ENCODE measurements at places on chromosomes 5 and 9.
A peak's percentile ranks its signal among the peaks of the same experiment; 100 is the strongest.

- no peak for DNase-seq
Observed at GRCh38 chr5:106314221-106314824, 1356.4 kb downstream of the EFNA5 start.

DNA sequence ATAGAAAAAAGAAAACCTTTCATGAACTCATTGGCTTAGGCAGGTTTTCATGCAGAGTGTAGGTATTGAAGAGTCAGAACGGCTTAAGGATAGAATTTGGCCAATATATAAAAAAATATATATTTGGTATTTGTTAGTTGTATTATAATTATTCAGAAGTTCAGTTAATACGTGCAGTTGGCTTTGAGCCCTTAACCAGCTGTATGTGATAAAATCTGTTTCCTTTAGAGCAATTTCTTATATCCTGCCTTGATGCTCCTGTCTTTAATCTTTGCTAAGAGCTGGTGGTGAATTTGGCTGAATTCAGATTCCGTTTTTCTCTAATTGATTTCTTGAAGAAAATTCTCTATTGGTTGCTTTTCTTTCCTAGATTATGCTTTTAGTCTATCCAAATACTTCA lies 3.7 kb downstream of the ANXA1 start:
- peak; percentile 51 for DNase-seq

DNA sequence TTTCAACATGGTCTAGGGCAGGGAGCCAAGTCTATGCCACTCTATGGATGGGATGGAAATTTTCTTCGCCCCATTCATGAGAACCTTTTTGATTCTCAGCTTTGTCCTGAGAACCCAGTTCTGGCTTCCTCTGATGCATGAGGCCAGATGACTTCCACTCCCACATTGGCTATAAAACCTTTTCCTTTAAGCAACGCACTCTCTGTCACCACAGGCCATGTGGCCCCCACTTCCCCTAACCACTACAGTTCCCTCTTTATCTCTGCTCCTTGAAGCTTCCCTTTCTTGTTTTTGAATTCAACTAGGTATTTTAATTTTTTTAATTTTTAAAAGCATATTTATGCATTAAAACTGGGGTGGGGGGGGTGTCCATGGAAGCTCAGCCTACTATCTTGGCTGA lies 401.3 kb downstream of the ENC1 start:
- DNase-seq, result no peak

DNA sequence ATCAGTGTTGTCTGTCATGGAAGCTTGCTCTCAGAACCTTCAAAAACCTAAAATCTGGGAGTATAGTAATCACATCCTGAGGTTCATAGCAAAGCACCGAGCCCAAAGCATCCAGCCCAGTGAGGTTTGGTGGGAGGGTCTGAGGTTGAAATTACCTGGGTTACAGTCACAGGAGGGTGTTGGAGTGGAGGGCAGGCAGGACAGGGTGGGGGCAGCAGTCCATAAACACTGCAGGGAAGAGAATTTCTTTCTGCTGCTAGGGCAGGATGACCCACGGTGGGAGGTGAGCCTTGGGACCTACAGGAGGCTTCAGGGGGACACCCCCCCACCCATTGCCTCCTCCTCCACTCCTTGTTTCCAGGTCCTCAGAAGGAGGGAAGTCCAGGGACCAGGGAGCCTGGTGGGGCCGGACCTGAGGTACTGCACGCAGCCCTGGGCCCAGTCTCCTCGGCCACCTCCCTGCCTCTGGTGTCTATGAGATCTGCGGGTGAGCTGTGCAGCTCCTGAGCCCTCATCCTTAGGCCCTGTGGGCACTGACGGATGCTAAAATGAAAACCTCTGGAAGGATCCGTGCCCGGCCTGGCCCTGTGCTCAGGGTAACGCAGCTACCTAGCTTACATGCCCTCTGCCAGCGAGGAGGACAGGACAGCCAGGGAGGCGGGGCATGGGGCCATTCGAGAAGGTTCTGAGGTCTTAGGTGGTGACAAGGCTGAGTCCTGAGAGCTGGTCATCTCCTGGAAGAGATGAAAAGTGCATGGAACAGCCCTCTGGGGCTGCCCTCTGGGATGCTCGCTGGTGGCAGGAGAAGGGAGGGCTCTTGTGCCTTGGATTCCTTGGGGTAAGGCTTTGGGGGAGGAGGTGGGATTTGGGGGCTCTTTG lies 1.8 kb upstream of the ADCY2 start:
- no peak for DNase-seq

DNA sequence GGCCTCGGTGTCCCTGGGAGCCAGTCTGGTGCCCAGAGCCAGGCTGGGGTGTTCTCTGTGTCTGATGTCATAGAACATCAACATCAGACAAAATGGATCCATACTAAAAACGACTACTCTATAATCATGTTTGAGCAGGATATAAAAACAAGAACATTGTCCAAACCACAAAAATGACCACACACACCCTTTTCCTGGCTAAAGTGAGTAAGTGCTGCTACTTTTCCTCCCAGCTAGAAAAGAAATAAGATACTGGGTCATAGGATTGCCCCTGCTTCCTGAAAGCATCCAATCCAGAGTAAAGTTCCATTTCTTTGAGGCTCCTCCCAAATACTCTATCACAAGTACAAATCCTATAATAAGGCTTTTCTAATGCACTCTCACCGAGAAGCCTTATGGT lies 19.7 kb upstream of the TRAF1 start:
- no peak for DNase-seq

DNA sequence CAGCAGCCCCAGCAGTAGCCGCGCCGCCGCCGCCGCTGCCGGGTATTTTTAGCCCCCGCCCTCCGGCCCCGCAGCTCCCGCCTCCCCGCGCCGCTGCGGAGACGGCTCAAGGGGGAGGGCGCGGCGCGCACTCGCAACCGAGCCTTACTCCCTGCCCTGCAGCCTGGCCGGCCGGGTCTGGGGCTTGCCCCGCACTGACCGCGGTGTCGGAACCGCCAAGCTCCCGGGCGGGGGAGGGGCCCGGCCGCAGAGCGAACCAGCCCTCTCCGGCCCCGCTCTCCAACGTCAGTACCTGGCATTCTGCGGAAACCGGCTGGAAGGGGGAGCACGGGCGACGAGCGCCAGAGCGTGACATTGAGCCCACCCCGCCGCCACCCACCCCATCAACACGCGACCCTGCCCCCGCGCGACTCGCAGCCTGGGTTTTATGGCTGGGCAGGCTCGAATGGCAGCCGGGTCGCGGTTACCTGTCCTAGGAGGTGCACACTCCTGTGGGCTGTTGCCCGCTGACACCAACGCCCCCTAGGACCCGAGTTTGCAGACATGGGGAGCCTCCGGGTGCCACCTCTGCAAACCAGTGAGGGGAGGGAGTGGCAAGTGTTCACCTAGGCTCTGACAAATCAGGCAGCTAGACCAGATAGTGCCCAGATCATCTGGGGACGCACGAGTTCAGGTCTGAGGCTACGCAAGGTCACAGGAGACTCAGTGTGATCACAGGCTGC lies at the start of gene ACSL6:
ACSL6 (minus strand) TSS at position 37 of the 722 bp plus-strand sequence. CDS start 105 bp downstream, outside the sequence.
- no peak for DNase-seq

- no peak for DNase-seq
Observed at GRCh38 chr9:135586601-135587109, 25.1 kb downstream of the PAEP start.

GRCh38 chr5:133245191-133246052 lies 193.6 kb downstream of the HSPA4 start:
- peak; percentile 44 for DNase-seq

GRCh38 chr9:123548741-123549545 lies 192.9 kb downstream of the CRB2 start:
- no peak for DNase-seq

GRCh38 chr9:109264877-109265587 lies 55.8 kb downstream of the EPB41L4B start:
- no peak for DNase-seq

- peak; percentile 31 for DNase-seq
Observed at GRCh38 chr5:66757219-66757833, 161.1 kb downstream of the MAST4 start.

- no peak for DNase-seq
Observed at GRCh38 chr9:127980060-127980705, 606 bp downstream of the EEIG1 start.

DNA sequence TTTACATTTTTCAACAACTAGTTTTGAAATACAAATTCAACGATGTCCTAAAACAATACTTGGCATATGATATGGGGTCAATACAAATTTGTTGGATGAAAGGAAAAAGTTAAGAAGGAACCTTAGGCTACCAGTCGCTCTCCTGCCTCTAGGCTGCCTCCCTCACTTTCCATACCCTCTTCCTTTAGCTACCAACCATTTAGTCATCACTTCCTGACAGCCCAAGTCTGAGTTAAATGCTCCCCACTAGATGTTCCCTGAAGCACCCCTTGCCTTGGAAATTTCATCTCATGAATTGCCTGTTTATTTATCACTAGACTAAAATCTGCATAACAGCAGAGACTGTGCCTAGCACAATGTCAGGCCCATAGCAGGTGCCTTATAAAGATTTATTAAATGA lies 2.7 kb upstream of the LARS1 start:
- peak; percentile 33 for DNase-seq

DNA sequence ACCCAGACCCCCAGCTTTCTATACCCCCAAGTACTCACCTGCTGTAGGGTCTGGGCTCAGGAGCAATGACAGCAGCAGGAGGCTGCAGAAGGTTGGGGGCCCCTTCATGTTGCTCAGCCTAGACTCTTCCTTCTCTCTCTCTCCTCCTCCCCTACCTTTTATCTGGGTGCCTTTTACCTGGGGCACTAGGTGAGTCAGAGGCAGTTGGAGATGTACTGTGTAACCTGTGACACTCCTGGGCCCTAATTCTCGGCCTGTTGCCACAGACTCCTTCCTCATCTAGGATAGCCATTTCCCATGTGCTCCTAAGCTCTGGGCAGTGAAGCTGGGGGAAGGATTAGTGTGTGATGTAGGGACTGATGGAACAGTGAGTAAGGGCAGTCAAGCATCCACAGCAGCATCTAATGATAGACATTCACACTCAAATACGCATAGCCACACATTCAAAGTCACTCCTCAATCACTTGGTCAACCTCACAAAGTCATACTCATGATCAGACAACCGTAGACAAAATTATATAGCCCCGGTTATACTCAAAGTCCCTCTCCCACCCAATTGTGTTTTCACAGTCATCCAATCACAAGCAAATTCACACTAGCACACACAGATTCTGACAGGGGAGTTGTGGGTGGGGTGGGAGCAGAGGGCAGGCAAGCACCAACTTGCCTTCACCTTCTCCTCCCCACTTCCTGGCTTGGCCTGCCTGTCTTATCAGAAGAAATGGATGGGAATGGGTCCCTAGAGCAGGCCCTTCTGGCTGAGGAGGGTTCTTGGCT lies at the start of gene CCL27:
CCL27 (minus strand) TSS at position 132 of the 777 bp plus-strand sequence; CDS start at position 108, 24 bp downstream.
- no peak for DNase-seq

DNA sequence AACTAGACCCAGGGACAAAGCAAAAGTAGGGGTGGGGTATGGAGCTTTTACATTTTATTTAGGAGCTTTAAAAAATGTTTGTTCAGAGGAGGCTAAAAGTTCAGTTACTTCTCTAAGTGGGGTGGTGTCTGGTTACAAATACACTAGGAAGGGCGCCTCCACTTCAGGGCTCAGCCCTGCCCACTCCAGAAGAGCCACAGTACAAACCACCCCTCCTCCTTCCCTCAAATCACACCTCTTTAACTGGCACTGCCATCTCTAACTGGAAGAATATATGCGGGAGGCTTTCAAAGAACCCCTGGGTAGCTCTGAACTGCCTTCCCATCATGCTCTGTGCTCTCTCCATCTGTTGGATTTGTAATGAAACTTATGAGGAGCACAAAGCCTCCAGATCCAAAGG lies 98.8 kb upstream of the NFIB start:
- DNase-seq, result no peak

GRCh38 chr9:69798744-69799143 lies 21.9 kb upstream of the CFAP95 start:
- DNase-seq, result no peak

DNA sequence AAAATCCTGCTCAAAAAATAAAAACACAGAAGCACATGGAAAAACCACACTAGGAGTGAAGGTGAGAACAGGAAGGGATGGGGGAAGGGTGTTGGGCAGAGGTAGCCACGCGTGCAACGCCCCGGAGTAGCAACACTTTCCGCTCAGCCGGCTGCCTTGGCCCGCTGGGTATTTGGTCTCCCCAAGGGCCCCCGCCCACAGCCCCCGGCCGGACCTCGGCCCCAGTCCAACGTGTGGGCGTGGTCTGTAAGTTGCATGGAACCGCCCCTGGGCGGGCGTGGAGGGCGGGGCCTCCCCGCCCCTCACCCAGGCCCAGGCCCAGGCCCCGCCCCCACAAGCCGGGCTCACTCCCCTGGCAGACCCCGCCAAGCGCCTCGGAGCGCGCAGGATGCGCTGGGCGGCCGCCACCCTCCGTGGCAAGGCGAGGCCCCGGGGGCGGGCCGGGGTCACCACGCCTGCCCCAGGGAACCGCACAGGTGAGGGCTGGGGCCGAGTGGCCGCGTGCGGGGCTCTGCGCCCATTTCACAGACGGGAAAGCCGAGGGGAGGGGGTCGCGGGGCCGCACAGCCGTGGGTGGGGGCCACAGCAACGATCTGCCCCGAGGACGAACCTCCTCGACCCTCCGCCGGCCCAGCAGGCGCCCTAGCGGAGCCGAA lies at the start of gene SUSD3:
SUSD3 (plus strand) TSS at position 347 of the 656 bp plus-strand sequence; CDS start at position 389, 42 bp downstream.
- DNase-seq, result no peak

DNA sequence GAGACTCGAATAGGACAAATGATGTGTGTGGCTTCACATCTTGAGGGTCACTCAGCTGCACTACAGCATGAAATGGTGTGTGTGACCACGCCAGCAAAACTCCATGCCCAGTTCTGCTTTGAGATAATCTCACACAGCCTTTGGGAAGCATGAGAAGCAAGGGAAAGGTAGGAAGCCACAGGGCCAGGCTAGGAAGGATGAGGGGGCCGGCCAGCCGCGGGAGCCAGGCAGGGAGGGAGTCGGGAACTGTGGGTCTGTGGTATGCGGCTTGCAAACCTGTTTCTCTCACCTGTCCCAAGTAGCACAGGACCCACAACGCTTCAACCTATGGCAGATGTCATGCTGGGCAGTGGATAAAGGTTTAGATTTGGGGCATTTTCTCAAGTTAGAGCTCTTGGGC lies 142.0 kb downstream of the HSPA4 start:
- no peak for DNase-seq

DNA sequence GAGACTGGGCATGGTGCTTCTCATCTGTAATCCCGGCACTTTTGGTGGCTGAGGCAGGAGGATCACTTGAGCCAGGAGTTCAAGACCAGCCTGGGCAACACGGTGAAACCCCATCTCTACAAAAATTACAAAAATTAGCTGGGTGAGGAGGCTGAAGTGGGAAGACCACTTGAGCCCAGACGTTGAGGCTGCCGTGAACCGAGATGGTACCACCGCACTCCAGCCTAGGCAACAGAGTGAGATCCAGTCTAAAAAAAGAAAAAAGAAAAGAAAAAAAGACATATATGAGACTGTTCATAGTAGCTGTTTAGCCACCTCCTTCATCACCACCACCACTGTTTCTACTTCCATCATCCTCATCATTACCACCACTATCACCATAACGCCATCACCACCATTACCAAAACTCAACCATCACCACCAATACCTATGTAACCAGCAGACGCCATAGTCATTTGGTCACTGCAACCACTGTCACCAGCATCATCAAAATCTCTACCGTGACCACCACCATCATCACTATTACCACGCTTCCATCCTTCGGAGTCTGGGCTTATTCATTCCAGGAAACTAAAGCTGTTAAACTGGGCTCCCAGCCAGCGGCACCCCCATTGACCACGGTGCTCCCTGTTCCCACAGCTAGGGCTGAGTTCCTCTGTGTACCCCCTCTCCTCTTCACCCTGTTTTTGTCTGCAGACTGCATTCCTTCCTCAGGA lies 8.4 kb upstream of the KIF12 start:
- DNase-seq, result no peak

- no peak for DNase-seq
Observed at GRCh38 chr9:119934497-119934896, 565.3 kb upstream of the BRINP1 start.

- DNase-seq, result no peak
Observed at GRCh38 chr5:132663771-132664695, 6.1 kb downstream of the IL13 start.

GRCh38 chr9:88215196-88216125 lies 77.2 kb upstream of the SPATA31C2 start:
- no peak for DNase-seq

Data from SW 1271 (cell line).